ENCODE measurements at places on chromosomes 1 and 21.

DNA sequence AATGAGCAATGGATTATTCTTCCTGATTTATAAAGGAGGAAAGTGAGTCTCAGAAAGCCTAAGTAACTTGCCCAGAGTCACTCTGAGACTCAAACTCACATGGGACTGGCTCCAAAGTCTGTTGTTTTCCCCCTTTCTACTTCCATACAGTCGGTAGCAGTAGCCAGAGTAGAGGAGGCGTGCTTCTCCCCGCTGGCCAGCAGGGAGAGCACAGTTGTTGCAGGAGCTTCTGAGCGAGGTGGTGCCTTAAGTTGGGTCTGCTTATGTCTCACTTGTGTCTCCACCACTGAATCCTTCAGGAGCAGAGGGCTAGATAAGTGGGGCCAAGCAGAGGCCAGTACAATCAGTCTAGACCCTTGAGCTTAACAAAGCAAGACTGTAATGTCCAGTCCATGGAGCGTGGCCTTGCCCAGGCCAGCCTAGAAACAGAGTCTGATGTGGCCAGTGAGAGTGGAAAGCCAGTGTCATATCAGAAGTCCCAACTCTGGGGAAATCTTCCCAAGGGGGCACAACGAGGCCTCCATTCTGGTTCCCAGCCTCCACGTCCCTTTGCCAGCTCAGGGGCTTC lies 181.9 kb downstream of the ZSCAN20 start:
- DNase-seq: no peak

DNA sequence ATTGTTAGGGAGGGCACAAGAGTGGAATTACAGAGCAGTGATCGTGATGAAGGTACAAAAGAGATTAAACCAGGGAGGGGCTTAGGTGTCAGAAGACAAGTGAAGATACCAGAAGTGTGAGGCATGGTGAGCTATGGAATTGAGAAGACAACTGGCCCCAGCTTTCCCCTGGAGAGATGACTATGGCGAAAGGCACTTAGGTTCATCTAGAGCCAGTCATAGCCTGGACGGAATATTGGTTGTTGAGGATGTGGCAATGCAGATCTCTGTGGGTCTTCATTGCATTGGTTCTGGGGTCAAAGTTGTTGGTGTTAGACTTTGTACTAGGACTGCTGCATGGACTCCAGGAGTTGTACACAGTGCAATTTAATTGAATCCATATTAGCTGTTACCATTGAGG lies 115.7 kb downstream of the FASLG start:
- DNase-seq: no peak

GRCh38 chr1:172628401-172628800 lies 30.5 kb upstream of the FASLG start:
- DNase-seq: no peak

DNA sequence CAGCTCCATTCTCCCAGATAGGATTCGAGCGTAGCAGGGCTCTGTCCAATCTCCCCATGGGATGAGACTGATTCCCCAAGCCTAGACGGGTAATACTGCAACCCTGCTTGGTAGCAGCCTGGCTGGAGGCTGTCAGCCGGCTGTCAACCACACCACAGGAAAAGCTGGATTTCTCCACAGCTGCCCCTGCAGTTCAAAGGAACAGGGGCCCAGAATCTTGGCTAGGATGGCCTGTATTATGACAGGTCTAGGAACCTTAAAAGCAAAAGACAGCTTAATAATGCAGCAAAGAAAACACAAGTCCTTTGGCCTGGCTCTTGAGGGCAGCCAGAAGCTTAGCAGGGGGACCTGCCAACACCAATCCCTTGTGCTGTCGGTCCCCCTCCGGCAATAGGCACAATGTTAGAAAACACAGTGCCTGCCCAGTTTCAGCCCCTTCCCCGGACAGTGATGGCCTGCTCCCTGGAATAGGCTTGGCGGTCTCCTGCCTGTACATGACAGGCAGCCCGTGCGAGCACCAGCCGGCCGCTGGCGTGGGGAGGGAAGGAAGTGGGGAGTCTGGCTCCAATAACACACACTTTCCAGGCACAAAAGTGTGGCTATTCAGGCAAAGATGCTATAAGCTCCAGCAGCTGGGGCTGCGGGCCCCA lies 90.5 kb downstream of the TRABD2B start:
- no peak for DNase-seq

DNA sequence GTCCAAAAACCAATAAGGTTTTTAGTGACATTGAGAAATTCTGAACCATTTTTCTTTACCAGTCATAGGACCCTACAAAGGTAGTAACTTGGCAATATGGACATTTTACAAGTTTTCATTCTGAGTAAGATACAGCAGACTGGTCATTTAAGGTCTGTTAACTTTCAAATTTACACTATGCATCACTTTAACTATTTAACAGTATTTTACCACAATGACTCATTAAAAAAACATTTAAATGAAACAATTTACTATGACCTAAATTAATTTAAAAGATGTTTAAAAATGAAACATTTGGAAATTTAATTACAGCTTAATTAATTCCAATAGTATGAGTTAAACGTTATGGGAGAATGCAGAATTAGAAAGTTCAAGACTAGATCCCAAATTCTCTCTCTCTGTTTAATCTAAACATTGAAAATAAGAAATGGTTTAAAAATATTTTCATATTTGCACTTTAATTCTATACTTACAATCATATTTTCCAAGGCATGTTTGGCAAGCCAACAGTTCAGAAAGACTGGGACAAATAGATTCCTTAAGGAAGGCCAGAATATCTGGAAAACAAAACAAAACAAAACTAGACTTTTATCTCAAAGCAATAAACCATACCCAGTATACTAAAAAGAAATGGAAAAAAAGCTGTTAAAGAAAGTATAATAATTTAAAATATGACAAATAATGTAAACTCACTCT lies 140.9 kb downstream of the KCNT2 start:
- DNase-seq: no peak

All from CD8-positive, alpha-beta memory T cell (primary cell).